ENCODE measurements at places on chromosomes 6 and 20.

DNA sequence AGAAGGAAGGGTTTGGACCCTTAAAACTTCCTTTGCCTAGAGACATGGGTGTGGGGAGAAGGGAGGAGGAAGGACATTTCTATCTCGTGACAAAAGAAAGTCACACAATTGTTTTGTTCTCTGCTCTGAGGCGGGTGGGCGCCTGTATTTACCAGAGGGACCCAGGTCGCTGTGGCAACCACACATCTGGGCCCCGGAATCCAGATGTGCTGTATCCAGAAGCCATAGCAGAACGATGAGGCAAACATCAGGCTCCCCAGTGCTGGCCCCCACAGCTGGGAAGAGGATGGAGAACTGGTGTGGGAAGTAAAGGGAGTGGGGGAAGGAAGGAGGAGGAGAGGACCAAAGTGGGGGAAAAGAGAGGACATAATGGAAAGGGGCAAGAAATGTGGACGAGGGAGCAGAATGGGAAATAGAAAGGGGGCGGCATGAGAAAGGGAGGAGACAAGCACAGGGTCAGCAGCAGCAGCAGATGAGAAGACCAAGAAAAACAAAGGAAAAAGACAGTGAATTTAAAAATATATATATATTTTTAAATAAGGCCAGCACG lies 3.4 kb upstream of the TNXB start:
- DNase-seq, result no peak

DNA sequence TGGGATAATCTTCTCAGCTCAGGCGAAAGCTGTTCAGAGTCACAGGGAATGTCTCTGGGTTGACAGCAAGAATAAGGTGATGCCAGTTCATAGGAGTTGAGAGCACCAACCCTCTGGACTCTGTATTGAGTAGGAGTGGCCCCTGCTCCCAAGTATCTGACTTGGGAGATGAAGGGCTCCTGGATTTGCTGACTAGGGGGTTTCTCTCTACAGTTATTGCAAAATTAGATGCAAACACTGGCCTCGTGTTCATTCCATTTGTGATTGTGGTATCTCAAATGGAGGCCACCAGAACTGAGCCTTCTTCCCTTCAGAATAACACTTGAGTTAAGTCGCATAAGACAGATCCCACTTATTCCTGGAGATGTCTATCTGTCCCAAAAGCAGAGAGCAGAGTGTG lies 135.7 kb downstream of the PDE7B start:
- no peak for DNase-seq

DNA sequence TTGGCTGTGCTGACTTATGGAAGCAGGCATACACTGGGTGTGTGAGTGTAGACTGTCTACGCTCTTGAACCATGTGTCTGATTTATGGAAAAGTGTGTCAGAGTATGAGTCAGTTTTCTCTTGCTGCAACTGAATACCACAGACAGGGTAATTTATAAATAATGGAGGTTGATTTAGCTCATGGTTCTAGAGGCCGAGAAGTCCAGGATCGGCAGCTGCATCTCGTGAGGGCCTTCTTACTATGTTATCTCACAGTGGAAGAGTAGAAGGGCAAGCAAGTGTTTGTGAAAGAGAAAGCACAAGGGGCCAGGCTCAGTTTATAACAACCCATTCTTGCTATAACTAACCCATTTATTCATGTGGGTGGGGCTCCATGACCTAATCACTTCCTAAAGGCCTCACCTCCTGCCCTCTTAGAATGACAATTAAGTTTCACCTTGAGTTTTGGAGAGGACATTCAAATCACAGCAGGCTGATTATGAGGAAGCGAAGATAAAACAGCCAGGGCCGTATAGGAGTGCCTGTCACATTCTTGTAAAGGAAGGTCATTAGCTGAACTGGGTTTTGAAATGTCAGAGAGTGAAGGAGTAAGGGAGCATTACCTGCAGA lies 6.7 kb downstream of the GPR31 start:
- DNase-seq, result peak; percentile 54

- no peak for DNase-seq
Measured at GRCh38 chr6:131920656-131921055, 30.5 kb downstream of the CCN2 start.

- DNase-seq, result no peak
Measured at GRCh38 chr6:160079686-160080043, 42.0 kb upstream of the SLC22A1 start.

GRCh38 chr6:130452336-130452735 lies 86.5 kb downstream of the TMEM200A start:
- no peak for DNase-seq

- no peak for DNase-seq
Measured at GRCh38 chr6:25715794-25716193, 38.7 kb upstream of the SLC17A4 start.
